Stimulated activated CD4-positive, alpha-beta T cell treated with anti-CD3 and anti-CD28 coated beads, TNF-alpha, amount 100 ng/mL, for 4 hours (primary cell): ENCODE measurements at places on chromosomes 13 and 19.
A peak's percentile ranks its signal among the peaks of the same experiment; 100 is the strongest.

DNA sequence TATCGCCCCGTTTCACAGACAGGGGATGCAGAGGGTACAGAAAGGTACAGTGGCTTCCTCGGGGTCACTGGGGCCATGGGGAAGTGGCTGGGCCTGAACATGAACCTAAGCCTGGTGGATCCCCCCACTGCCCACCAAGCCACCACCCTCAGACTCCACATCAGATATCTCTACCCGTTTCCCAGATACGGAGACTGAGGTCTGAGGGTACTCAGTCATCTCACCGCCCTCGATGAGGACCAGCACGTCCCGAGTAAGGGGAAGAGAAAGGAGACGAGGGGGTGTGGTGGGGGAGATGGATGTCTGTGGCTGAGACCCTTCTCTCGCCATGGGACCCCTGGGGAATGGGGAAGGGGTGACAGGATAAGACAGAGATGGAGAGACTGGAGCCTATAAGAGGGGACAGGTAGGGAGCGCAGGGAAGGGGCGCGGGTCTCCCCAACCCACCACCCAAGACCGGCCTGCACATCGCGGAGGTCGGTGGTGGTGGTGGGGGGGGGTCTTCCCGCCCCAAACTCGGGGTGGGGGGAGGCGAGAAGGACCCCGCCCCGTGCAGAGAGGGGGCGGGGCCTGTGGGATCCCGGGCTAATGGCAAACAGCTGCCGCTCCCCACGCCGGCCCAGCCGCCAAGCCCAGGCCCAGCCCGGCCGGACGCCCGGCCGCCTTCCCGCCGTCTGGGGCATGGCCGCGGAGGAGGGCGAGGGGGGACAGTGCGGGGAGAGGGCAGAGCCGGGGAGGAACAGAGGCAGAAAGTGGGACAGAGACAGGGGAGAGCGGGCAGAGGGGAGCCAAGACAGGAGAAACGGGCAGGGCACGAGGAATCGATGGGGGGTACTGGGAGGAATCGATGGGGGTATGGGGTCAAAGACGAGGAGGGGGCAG lies 698 bp downstream of the KANK2 start:
- DNase-seq: no peak

DNA sequence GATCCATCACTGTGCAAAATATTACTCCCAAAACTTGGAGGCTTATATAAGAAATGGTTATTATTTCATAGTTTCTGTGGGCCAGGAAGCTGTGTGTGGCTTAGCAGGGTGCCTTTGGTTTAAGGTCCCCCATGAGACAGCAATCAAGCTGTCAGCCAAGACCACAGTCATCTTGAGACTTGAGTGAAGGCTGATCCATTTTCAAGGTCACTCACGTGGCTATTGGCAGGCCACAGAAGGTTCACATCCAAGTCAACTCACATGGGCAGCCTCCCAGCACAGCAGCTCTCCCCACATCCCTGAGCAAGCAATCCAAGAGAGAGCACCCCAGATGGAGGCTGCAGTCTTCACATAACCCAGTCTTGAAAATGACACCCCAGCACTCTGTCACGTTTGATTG lies 537.4 kb downstream of the MYO16 start:
- DNase-seq: no peak

DNA sequence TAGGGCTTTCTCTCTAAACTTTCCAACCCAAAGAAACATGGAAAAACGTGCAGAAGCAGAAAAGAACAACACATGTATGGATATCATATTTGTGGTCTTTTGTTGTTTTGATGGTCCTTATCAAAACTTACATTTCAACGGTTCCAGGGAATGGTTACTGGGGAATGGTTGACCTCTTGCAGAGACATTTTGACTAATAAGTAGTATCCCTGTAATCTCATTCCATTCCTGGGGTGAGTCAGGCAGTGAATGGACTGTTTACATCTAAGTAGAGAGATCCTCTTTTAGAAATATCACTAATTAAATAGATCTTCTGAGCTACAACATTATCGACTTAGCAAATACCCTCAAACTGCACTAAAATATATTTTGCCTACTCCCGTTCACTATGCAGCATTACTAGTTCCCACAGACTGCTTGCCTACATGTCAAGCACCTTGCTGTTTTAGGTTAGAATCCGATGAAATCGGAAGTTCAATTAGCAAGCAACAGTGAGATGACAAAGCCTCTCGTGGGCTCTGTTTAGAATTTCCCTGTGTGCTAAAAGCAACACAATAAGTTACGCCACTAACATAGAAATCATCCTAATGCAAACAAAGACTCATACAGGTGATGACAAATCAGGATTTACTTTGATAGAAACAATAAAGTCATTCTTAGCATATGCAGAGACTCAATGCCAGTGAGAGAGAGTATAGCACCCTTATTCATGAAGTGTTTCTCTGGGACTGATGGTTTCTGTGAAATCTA lies 797.7 kb upstream of the ARGLU1 start:
- no peak for DNase-seq

DNA sequence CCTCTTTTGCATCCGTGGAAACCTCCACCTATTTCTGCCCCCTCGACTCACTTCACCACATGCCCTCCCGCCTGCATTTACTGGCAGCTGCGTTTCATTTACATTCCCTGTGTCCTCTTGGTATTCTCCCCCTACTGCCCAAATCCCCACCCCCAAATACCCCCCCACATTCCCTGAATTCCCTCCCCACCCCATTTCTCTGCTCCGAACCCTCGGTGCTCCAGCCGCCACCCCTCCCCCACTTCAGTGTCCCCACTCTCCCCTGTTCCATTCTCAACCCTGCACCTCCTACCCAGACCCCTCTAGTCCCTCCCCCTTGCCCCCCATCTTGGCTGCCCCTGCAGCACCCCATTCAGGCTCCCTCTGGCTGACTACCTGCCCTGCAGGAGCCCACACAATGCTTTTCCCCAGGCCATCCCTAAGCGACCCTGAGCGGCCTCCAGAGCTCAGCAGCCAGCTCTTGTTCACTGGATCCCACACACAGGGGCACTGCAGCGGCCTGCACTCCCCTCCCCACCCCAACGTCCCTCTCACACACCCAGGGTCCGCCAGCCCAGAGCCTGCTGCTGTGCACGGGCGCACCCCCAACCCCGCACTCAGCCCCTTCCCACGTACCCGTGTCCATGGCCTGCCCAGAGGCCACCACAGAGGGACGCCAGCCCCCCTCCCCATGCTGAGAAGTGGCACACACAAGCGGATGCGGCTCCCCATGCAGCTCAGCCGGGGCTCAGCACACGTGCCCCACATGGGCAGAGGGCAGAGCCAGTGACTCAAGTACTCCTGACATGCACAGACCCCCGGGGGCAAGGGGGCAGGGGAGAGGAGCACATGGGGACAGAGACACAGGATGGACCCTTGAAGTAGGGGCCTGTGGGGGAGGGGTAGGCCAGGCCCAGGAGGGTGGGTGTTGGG lies 26.3 kb downstream of the SHANK1 start:
- DNase-seq: no peak

GRCh38 chr19:35451338-35452096 lies 3.5 kb downstream of the FFAR2 start:
- no peak for DNase-seq

GRCh38 chr19:28027116-28027515 lies 1185.8 kb downstream of the UQCRFS1 start:
- no peak for DNase-seq

DNA sequence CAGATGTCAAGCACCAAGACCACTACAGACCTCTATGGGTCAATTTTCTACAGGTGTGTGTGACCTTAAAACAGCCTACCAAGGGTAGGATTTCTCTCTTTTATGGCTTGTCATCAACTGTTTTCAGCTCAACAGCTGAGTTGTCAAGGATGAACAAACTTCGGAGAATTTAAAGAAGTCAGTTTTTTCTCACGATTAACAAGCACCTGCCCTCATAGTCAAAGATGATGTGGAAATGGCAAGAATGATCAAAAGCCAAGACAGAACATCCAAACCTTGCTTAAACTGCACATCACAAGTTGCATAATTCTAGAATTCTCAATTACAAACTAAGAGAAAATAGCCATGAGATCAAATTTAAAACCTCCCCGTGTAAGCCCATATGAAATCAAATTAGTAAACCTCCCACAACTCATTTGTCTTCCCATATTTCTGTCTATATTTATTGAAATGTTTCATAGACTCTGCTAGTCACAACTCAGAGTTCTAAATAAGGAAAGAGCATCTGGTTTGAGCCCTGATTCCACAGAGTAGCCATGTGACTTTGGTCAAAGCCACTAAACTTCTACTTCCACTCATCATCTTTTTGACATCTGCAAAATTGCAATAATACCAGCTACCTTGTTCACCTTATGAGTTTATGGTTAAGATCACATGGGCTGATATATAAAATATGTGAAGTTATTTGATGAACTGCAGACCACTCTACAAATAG lies 521.5 kb upstream of the HTR2A start:
- no peak for DNase-seq

GRCh38 chr13:110263888-110264287 lies 43.1 kb downstream of the COL4A1 start:
- DNase-seq: no peak

DNA sequence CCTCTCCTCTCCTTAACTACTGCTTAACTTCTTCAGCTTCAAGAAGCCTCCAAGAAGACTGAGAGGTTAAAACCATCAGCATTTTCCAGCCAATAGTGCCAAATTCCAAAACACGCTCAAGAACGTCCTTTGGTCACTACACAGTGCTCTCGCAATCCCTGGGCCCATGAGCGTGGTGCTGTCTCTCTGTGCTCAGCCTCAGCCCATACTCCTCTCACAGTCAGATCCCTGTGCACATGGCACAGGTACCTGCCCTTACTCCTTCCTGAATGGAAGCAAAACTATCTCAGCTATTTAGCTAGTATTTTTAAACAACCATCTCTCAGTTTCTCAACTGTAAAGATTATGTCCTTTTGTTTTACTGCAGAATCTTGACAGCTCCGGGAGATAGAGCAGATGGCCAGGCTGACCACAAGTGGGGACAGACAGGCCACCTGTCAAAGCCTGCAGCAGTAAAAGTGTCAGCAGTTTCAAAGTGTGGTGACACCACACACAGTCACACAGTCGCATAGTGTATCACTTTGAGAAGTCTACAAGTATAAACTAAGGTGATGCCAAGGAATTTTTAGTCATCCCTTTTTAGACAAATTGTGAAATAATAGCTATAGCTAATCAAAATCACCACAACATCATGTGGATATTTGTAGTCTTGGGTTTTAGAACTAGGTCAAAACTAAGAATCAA lies 35.7 kb downstream of the DZIP1 start:
- no peak for DNase-seq

DNA sequence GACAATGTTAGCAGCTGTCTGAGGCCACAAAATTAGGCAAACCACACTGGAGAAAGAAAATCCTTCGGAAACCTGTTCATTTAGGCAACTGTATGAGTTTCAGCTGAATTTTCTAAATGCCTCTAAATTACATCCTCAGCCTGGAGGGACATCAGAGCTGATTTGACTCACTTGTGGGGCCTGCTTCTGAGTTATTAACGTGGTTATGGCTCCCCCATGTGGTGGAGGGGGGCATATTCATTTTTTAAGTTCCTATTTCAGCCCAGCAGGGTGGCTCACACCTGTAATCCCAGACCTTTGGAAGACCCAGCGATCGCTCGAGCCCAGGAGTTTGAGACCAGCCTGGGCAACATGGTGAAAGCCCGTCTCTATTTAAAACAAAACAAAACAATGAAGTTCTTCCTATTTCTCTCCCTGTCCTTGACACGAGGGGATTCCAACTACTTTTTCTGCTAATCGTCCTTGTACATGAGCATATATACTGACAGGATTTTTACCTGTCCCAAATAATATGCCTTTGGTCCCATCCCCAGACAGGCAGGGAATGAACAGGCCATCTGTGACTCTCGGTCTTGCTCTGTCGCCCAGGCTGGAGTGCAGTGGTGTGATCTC lies 31.5 kb upstream of the HIF3A start:
- DNase-seq: peak; percentile 63

- DNase-seq: no peak
Measured at GRCh38 chr19:45778010-45778661, 4.2 kb downstream of the DMPK start.

DNA sequence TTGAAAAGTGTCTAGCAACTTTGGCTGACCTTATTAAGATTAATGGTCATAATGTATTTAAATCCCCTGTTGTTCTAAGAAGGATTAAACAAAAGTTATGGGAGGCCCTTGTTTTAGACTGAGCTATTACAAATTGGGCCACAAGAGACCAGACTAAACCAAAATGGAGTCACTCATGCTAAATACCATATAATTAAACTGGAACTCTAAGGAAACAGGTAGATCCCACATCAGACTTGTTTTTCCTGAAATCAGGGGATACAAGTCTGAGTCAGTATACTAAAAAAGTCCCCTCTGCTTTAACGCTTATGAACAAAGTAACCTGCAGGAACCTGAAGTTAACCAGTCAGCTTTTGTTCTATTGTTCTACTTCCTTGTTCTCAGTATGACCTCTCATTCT lies 305.9 kb upstream of the SGCG start:
- no peak for DNase-seq

DNA sequence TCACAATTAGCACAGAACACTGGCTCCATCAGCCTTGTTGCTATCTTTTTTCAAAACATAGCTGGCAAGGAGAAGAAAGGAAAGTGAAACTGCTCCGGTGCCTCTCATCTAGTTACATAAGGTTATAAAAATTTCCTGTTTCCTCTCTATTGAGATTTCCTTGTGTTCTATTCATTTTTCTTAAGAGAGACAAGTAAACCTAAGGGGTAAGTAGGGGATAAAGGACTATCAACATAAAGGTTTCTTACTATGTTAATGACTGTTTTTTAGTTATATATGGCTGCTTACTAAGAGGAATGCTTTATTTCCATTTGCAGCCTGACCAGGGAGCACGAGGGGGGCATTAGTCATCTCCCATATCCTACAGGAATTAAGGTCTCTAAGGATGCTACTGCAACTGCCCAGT lies 73.2 kb upstream of the MLNR start:
- DNase-seq: no peak

DNA sequence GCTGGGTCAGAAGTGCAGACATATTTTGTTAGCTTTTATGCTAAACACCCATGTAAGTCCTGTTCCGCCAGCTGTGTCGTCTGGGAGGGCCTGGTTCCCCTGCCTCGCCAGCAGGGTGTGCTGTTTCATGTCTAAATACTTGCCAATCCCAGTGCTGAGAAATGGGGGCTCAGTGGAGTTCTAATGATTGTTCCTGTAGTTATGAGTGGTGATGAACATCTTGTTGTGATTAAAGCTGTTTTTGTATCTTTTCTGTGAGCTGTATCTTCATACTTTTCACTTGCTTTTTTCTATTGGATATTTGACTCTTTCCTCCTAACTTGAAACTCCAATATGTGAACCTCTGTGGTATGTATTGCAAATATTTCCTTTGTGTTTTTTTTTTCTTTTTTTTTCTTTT lies 32.7 kb downstream of the KDM4B start:
- no peak for DNase-seq
